ENCODE measurements at places on chromosomes 4 and X. TPM values are rescaled to one million over a fixed set of nuclear protein-coding genes. Genes with fewer than 3 reads are reported as not detected.

AMOT gene
- total RNA-seq = 21.0 TPM

GNRHR gene
- not detected for total RNA-seq

PPEF1 gene
- total RNA-seq = not detected

VCX3B gene
- not detected for total RNA-seq

USP46 gene
- 14.6 TPM for total RNA-seq

GABRQ gene
- 0.17 TPM for total RNA-seq

ATP1B4 gene
- not detected for total RNA-seq

GSPT2 gene
- 9.3 TPM for total RNA-seq
